ENCODE measurements at places on chromosomes 12 and 14.

DNA sequence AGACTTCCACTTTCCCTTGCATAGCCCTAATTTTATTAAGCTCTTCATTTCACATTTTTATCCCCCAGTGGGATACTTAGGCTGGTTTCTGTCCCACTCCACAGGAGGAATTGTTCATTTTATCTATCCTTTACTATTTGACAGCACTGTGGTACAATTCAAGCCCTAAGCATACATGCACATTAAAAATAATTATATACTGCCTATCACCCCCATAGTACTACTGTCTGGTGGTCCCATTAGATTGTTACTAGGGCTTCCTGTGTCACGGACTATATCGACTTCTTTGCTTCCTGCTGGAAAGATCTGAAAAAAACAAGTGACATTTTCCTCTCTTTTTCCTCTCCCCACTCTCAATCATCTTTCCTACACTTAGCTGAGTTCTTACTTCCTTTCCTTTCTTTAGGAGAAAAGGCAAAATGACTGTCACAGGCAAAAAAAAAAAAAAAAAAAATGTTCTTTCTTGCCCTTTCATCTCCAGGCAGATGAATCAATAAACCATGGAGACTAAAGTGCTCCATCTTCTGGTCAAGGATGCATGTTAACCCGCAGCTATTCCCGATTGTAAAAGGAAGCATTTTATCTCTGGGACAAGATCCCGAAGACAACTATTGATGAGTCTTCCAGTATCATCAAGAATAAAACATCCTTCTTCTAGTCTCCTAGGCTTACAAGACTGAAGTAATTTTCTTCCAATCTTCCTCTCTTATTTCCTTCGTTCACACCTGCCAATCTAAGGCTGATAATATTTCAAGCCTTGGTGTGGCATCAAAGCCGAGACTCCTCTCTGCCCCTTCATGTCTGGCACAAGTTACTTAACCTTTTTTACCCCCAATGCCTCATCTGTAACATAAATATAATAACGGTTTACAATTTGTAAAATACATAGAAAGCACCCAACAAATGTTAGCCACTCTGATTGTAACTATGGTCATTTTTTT, 94.4 kb upstream of the PLEKHG7 start:
- no peak for DNase-seq

- no peak for DNase-seq
Measured at GRCh38 chr14:74418031-74418430, 8.0 kb downstream of the SYNDIG1L start.

DNA sequence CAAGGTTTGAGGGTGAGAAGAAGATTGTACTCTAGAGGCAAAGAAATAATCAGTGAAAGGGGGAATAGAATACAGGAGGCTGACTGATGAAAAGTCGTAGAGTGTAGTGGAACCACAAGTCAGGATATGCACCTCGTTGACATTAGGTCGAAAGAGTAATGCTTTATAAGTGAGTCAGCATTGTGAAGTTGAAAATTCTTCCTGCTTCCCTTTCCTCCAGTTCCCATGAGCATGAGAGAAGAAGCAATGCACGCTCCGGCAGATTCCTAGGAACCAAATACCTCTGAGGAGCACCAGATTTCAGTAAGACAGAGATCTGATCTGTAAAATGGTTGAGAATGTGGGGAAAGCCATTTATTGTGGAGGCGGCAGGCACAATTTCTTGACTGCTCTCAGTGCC, 16.5 kb downstream of the CCER1 start:
- DNase-seq = no peak

DNA sequence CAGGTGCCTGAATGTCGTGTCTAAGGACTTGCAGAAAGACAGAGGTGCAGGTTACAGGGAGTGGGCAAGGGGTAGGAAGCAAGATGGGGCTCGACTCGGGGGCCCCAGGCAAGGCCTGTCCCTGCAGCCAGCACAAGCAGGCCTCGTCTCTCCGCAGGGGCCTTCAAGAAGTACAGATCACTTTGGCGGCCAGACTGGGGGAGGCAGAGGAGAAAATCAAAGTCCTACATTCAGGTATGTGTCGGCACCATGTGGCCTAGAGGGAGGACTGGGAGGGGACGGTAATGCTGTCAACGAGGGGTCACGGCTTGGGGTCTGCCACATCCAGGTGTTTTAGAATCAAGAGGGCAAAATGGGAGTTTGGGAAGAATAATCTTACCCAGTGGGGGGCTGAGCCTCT, 73.7 kb downstream of the PHETA1 start:
- no peak for DNase-seq

- no peak for DNase-seq
Measured at GRCh38 chr12:93521225-93522080, 51.0 kb upstream of the SOCS2 start.

DNA sequence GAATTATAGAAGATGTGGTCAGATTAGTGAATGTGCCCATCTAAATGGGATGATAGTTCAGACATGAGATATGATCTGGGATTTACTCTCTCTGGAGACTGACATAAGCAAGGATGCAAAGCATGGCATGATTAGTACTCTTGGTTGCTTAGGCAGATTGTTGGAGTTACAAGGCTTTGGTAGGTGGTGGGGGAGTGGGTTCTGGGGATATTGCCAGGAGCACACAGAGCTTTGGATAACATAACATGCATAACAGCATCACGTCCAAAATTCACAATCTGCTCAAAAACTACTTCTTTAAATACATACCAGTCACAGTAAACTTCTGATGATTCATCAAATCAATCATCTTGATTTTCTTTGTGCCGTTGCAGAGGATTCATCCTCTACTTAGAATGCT, 287.4 kb downstream of the ACSS3 start:
- no peak for DNase-seq

- no peak for DNase-seq
Measured at GRCh38 chr14:48140804-48141203, 465.4 kb upstream of the MDGA2 start.

GRCh38 chr14:72892103-72892878, 1.6 kb downstream of the DPF3 start:
- DNase-seq = no peak

GRCh38 chr14:105010891-105011291, 10.0 kb downstream of the CDCA4 start:
- no peak for DNase-seq

GRCh38 chr14:55625481-55625880, 45.5 kb downstream of the KTN1 start:
- DNase-seq = no peak

DNA sequence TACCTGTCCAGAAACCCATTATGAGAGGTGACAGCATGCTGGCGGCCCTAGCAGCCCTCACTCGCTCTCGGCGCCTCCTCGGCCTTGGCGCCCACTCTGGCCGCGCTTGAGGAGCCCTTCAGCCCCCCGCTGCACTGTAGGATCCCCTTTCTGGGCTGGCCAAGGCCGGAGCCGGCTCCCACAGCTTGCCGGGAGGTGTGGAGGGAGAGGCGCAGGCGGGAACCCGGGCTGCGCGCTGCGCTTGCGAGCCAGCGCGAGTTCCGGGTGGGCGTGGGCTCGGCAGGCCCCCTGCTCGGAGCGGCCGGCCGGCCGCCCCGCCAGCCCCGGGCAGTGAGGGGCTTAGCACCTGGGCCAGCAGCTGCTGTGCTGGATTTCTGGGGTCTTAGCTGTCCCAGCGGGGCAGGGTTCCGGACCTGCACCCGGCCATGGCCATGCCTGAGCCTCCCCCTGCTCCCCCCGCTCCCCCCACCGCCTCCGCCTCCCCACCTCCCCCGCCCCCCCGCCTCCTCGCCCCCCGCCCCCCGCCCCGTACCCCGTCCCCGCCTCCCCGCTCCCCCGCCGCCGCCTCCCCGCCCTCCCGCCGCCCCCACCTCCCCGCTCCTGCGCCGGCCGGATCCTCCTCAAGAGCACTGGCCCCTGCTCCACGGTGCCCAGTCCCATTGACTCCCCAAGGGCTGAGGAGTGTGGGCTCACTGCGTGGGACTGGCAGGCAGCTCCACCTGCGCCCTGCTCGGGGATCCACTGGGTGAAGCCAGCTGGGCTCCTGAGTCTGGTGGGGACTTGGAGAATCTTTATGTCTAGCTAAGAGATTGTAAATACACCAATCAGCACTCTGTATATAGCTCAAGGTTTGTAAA, 163.1 kb downstream of the KLHL28 start:
- no peak for DNase-seq

Measured in stimulated activated CD8-positive, alpha-beta memory T cell treated with anti-CD3 and anti-CD28 coated beads, Interleukin-12 subunit alpha, Interleukin-12 subunit beta, amount 100 ng/mL, for 4 hours (primary cell).